ENCODE measurements at places on chromosomes 2 and 18.

- DNase-seq, result peak; percentile 54
Observed at GRCh38 chr2:43174368-43174916, 52.0 kb downstream of the ZFP36L2 start.

DNA sequence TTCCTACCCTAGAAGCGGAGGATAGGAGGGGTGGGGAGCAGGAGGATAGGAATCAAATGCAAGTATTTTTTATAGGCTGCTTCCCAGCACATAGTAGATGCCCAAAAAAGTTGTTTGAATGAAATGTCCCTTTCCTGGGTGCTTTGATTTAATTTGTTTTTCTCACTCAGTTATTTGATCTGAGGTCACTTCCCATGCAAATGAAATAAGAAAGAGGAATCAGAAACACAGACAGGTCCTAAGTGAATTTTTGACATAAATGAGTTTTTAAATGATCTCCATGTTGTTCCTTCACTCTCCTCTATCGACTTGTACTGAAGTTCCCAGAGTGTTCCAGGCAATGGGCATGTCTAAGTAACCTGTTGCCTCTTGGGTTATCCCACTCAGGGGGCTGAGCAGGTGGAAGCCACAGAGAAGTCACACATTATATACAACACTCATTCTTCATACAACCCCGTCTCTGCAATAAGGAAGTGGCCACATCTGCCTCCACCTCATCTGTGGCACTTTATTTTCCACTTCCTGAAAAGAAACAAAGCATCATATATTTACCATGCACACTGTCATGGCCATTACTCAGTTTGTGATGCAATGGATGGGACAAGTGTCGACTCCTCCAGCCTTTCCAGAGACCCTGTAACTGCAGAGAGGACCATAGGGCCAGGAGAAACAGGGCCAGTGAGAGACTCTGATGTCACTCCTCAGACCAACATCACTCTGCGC lies 81.9 kb upstream of the ZNF397 start:
- peak; percentile 28 for DNase-seq

DNA sequence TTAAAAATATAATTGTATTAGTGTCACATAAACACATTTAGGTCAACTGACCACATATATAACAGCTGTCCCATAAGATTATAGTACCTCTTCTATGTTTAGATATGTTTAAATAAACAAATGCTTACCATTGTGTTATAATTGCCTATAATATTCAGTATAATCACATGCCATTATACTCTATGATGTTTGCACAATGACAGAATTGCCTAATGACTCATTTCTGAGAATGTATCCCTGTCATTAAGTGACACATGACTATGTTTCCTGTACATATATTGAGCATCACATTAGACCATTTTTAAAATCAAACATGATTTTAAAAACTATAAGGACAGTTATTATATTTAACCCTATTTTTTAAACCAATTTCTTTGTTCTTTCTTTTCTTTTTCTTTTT lies 89.8 kb downstream of the HS6ST1 start:
- no peak for DNase-seq

DNA sequence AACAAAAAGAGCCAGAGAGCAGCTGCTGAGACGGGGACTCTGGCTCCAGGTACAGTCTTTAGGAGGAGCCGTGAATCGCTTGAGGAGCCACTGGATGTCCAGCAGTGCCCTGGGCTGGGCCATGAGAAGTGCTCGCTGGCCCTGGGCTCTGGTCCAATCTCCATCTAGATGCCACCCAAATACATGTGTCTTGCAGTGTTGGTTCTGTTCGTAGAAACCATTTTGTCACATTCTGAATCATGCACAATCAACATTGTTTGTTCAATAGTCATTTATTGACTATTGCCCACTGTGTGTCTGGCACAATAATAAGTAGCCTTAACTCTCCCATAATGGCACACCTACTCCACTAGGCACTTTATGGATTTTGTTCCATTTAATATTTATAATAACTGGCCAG lies 26.1 kb downstream of the TYMS start:
- no peak for DNase-seq
